Stimulated activated naive CD8-positive, alpha-beta T cell treated with anti-CD3 and anti-CD28 coated beads, Interleukin-15, amount 100 ng/mL, for 72 hours (primary cell): ENCODE measurements at places on chromosomes 2 and 18.
A peak's percentile ranks its signal among the peaks of the same experiment; 100 is the strongest.

DNA sequence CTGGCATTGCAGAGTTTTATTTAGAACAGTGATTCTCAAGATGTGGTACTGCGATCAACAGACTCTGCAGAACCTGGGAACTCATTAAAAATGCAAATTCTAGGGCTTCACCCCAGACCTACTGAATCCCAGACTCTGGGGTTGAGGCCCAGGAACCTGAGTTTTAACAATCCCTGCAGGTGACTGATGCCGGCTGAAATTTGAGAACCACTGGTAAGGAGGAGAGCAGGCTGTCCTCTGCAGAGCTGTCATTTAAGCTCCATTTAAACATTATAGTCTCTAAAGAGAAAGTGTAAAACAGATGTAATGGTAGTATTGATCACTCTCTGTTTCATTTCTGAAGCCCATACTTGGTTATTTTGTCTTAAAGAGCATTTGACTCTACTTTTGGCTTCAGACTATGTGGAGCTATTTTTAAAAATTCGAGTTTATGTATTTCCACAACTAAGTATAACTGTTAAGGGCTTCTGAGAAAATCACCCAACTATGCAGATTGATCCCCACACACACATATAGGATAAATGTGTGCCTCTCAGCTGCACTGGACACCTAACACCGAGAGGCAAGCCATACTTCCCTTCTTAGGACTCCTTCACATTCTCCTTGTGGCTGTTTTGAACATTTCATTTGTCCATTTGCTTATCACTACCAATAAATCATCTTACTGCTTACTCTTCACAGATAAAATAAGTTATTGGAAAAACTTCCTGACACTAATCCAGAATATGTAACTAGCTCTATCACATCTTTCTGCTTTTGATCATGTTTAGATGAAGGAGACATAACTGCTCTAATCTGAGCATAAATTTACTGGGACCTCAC is 487.5 kb downstream of the DLGAP1 start:
- no peak for DNase-seq

DNA sequence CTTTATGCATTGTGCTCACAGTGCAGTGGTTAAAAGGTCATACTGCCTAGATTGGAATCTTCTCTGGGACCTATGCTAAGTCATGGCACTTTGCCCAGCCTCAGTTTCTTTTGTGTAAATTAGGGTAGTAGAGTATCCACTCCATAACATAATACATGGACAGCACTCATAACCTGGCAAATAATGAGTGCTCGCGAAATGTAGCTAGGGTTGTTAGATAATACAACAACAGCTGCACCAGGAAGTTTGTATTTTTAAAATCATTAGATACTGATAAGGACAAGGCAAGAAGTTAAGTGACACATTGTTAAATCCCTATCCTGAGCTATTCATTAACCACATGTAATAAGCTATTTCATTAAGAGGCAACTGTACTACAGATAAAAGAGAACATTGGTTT is 13.8 kb upstream of the PLA2R1 start:
- DNase-seq: no peak

- DNase-seq: no peak
These were observed 31.3 kb downstream of the PTRHD1 start for GRCh38 chr2:24761866-24762265.

- DNase-seq: no peak
These were observed 69.4 kb downstream of the SRD5A2 start for GRCh38 chr2:31511376-31511775.

DNA sequence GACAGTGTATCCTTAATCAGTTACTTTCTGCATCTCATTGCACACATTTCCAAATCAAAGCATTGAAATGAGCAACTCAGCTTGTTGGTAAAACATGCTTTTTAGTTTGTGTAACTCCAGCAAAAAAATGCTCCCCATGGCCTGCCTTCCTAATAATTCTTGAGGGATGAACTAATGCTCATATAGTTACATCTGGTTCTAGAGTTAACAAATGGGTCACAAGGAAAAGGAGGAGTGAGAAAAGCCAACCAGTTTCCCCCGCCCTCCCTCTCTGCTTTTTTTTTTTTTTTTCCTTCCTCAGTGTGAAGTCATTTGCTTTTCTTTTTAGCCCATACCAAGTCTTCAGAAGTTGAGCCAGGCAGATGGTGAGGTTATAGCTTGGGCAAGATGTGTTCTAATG is 231.7 kb downstream of the MTX2 start:
- no peak for DNase-seq

GRCh38 chr2:158482594-158482993 is 25.8 kb downstream of the PKP4 start:
- DNase-seq: no peak

DNA sequence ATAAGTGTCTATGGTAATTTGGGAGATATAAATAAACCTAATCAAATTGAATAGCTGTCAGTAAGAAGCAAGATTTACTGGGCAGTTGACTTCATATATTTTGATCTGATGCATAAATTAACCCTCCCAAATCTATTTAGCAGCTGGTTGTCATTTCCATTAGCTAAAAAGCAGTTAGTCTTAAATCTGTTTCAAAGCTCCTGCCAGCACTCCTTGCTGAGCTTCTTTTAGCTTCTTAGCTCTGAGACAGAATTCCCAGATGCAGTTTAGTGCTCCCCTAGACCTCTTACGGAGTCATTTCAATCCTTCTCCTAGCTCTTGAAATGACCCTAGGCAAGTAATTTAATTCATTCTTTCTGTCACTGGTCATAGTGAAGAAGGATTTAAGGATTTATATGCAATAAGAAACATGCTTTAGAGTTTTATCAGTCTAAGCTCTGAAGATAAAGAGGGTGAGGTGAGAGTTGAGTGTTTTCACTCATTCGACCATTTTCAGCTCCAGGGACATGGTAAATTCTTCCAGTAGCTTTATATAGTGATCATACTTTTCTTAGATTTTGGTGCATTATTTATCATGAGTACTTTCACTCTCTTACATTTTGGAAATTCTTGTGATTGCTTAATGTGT is 98.9 kb downstream of the PHLPP1 start:
- DNase-seq: no peak

GRCh38 chr2:113376253-113376912 is 61.1 kb upstream of the ZNG1B start:
- DNase-seq: no peak

DNA sequence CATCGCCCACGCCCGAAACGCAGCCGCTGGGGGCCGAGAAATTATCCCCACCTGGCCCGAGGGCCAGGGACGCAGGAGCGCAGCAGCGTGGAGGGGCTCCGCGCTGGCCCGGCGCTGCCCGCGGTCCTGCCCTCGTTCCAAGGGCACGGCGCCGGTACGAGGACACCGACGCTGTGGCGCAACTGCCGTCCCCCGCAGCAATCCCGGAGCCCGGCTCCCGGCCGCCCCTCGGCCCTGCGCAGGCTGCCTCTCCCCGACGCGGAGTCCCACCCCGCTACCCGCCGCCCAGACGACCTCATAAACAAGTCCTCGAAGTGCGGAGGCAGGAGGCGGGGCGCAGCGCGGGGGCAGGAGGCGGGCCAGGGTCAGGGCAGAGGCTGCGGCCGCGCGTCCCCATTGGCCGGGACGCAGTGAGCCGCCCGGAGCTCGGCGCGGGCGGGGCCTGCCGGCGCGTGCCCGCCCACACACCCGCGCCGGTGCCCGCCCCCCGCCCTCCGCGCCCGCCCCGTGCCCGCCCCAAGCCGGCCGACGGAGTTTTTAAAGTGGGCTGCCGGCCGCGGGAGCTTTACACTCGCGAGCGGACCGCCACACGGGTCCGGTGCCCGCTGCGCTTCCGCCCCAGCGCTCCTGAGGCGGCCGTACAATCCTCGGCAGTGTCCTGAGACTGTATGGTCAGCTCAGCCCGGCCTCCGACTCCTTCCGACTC is at the start of gene EPAS1:
EPAS1 (plus strand) TSS at position 568 of the 706 bp plus-strand sequence. CDS start 505 bp downstream, outside the sequence.
- DNase-seq: peak; percentile 75

GRCh38 chr2:184113696-184114403 is 484.5 kb upstream of the ZNF804A start:
- DNase-seq: no peak

GRCh38 chr18:79067611-79068010 is 1.6 kb upstream of the ATP9B start:
- DNase-seq: no peak

GRCh38 chr2:88235987-88236386 is 65.8 kb downstream of the THNSL2 start:
- DNase-seq: no peak

- DNase-seq: no peak
These were observed 48.3 kb downstream of the ZFP36L2 start for GRCh38 chr2:43178055-43178598.

- no peak for DNase-seq
These were observed 7.4 kb downstream of the PTGR3 start for GRCh38 chr18:75201282-75202270.

- DNase-seq: no peak
These were observed 93.7 kb upstream of the RIOK3 start for GRCh38 chr18:23359421-23359820.

- DNase-seq: no peak
These were observed 131.5 kb downstream of the SPOPL start for GRCh38 chr2:138633049-138633448.

- no peak for DNase-seq
These were observed 222.3 kb upstream of the CDH19 start for GRCh38 chr18:66826211-66826610.

DNA sequence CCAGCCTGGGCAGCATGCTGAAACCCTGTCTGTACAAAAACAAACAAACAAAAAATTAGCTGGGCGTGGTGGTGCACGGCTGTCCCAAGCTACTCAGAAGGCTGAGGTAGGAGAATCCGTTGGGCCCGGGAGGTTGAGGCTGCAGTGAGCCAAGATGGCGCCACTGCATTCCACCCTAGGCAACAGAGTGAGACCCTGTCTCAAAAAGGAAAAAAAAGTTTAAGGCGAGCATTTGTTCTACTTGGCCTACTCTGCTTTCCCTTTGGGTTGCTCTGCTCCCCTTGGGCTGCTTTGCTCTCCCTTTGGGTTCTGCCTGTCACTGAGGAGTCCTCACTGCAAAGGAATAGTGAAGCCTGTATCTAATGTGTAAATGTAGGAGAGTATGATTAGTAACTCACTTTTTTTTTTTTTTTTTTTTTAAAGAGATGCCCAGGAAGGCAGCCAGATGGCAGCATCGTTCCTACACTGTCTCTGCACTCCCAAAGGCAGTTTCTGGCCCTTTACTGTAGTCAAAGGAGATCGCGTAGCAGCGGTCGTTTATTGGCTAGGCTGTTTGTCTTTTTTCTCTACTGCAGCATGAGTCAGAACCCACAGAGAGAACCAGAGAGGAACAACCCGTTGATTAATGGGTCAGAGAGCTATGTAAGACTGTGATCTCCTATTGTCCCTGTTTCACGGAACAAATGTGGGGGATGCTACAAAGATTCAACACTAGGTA is 118.3 kb upstream of the CWC22 start:
- peak; percentile 19 for DNase-seq

- no peak for DNase-seq
These were observed 50.6 kb downstream of the PARD6G start for GRCh38 chr18:80196528-80197320.

GRCh38 chr2:223051693-223052289 is at the start of gene KCNE4:
TSS of gene KCNE4 (plus strand) at chr2:223052190. CDS start at chr2:223052831, 641 bp downstream.
- DNase-seq: no peak

DNA sequence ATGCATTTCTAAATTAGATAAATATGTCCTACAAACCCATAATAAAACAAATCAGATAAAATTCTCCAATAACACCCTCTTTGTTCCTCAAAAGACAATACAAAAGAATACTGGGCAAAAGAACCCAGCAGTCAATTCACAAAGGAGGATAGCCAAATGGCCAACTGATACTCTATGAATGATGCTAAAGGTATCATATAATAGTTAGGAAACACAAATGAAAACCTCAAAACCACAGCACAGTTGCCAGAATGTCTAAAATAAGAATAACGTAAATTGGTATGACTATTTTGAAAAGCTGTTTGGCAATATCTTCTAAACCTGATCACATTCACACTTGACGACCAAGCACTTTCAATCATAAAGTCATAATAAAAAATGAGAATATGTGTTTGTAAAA is 315.4 kb downstream of the CDH7 start:
- DNase-seq: no peak

DNA sequence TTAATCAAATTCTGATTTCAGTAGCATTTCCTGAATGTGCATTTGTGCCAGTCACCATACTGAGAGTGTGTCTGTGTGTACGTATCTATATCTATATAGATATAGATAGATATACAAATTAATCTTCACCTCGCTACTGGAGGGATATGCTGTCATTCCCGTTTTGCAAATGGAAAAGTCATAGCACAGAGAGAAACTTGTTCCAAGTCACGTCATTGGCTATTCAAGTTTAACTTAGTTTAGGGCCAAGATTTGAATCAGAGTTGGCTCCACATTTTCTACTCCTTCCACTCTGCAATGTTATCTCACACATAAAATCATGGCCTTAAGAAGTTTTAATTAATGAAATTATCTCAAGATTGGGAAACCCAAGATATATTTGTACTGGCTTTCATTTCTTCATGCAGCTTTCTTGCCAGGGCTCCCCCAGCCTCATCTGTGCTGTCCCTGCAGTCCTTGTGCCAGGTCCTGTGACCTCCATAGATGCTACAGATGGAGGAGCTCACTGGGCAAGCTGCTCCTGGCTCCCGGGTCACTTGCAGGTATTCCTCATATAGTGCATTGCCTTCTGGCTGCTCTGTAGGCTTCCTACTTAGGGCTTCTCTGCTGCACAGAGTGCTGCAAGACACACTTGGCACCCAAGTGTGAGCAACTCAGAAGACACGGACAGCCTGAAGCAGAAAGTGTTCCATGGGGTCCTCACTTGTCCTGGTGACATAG is 245.8 kb downstream of the KCNS3 start:
- DNase-seq: no peak

- DNase-seq: no peak
These were observed 669.3 kb downstream of the NR4A2 start for GRCh38 chr2:155663265-155663664.

GRCh38 chr2:46076875-46077274 is 220.3 kb upstream of the EPAS1 start:
- no peak for DNase-seq

DNA sequence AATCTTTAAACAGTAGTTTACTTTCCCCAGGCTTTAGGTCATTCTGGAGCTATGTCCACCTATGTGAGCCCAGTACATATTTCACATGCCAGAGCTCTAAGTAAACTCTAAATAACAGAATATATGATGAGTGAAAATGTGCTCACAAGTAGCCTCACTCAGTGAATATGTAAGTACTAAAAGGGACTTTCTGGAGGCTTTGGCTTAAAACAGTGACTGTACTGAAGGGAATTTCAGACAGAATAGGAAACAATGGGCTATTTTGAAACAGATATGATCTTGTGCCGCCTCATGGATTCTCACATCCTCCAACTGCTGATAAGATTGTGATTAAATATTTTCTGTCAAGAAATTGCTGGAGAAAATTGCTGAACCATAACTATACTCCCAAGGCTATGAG is 747.9 kb downstream of the SOCS6 start:
- no peak for DNase-seq

GRCh38 chr2:84493514-84493913 is 22.8 kb upstream of the DNAH6 start:
- DNase-seq: no peak

DNA sequence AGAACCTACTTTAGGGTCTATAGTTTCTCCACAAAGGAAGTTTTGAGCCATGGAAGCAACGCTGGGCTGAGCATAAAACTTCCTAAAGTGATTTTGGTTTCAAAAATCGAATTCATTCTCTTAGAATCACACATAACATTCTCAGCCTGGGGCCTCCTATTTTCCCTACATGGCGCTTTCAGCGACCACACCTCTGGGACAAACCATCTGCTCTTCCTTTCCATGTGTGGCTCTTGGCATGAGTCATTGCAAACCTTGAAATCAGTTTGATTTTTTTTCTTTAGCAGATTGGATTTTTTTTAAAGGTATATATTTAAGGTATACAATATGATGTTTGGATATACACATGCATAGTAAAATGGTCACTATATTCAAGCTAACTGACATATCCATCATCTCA is 72.5 kb upstream of the APCDD1 start:
- no peak for DNase-seq

GRCh38 chr2:149446748-149447147 is 116.4 kb downstream of the LYPD6 start:
- no peak for DNase-seq
